Cardiac muscle cell (in vitro differentiated cells and primary cell): ENCODE measurements at places on chromosomes 11 and 22. TPM values are rescaled to one million over a fixed set of nuclear protein-coding genes. Genes with fewer than 3 reads are reported as not detected.

C22orf15 gene
- 0.07 TPM in 1 of 2 replicates, not detected in the other for total RNA-seq

DNA sequence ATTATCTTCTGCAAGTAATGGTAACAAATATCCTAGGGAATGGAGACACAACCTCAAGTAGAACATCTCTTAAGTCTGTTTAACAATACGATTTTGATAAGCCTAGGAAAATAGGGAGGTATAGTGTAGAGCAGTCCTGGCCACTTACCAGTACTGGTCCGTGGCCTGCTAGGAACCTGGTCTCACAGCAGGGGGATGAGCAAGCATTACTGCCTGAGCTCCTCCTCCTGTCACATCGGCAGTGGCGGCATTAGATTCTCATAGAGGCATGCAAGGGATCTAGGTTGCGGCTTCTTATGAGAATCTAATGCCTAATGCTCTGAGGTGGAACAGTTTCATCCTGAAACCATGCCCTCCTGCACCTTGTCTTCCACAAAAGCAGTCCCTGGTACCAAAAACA lies 4.4 kb downstream of the OR51V1 start:
- no peak for DNase-seq

DNA sequence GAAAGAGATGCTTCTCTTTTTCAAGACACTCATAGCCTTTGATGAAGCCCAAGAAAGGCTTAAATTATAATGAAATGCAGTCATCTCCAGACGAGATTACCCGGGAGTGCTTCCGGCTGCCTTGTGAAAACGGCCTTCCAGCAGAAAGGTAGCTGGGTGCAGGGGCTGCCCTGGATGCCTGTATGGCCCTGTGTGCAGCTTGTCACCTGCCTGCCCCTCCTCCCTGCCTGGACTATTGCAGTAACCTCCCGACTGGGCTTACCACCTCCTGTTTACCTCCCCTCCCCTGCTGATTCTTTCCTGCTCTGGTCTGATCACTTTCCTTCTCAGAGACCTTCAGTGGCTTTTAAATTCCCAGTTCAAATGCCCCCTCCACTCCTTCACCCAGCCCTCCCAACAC lies 126.4 kb upstream of the SYT13 start:
- DNase-seq, result no peak

DCDC1 gene
- total RNA-seq, result 1.0 and 1.1 TPM in 2 replicates

GRCh38 chr11:61131186-61131585 lies 28.9 kb downstream of the CD5 start:
- DNase-seq, result no peak

SLC22A12 gene
- total RNA-seq, result not detected in 2 replicates

GRCh38 chr11:68113986-68114385 lies 7.2 kb downstream of the CHKA start:
- peak; percentile 39 for DNase-seq

GRCh38 chr11:107683807-107684206 lies 28.0 kb downstream of the SLN start:
- no peak for DNase-seq

DNA sequence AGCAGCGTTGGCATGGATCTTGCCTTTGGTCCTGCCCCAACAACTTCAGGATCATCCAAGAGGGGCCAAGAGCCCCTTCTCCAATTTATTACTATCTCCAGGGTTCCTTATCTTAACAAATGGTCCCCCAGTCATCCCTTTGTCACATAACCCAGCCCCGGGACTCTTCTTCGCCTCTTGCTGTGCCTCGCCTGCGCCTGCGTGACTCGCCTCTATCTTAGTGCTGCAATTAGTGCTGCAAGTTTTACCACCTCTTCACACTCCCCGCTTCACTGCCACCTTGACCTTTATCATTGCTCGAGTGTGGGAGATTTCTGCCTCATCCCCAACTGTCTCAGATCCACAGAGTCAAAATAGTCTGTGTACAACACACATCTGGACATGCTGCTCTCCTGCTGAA lies 4.0 kb upstream of the IGSF22 start:
- no peak for DNase-seq

GRCh38 chr11:59691156-59691555 lies 22.3 kb upstream of the PATL1 start:
- DNase-seq, result no peak

DNA sequence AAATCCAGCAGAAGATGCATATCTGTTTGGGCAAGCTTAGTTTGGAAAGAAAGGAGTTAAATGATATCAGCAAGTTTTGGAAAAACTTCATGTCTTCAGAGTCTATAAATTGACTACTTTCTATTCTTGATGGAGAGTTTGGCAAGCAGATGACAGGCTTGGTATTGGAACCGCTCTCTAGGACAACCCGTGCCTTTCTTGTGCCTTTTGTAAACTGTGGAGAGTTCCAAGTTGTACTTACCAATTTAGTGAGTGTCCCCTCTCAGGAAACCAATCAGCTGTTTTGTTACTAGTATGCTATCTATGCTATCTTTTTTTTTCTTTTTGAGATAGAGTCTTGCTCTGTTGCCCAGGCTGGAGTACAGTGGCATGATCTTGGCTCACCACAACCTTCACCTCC lies 43.7 kb upstream of the CTTN start:
- DNase-seq, result no peak

DNA sequence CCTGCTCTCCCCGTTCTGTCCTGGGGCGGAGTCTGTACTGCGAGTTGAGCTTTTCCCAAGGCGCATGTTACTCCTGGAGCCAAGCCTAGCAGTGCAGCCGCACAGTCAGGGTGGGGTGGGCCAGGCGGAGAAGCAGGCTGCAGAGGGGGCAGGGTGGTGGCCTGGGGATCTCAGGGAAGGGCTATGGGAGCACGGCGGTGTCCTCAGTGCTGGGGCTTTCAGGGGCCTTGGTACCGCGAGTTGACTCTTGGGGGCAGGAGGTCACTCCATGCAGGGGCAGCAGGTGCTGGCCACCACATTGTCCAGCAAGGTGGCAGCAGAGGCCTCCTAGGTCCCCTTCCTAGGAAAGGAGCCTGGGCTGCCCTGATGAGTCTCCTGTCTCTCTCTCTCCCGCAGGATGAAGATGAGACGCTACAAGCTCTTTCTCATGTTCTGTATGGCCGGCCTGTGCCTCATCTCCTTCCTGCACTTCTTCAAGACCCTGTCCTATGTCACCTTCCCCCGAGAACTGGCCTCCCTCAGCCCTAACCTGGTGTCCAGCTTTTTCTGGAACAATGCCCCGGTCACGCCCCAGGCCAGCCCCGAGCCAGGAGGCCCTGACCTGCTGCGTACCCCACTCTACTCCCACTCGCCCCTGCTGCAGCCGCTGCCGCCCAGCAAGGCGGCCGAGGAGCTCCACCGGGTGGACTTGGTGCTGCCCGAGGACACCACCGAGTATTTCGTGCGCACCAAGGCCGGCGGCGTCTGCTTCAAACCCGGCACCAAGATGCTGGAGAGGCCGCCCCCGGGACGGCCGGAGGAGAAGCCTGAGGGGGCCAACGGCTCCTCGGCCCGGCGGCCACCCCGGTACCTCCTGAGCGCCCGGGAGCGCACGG lies 14.9 kb upstream of the MIEF1 start:
- DNase-seq, result no peak

- DNase-seq, result peak; percentile 35
Measured at GRCh38 chr11:130213143-130213978, 53.8 kb downstream of the ST14 start.

DNA sequence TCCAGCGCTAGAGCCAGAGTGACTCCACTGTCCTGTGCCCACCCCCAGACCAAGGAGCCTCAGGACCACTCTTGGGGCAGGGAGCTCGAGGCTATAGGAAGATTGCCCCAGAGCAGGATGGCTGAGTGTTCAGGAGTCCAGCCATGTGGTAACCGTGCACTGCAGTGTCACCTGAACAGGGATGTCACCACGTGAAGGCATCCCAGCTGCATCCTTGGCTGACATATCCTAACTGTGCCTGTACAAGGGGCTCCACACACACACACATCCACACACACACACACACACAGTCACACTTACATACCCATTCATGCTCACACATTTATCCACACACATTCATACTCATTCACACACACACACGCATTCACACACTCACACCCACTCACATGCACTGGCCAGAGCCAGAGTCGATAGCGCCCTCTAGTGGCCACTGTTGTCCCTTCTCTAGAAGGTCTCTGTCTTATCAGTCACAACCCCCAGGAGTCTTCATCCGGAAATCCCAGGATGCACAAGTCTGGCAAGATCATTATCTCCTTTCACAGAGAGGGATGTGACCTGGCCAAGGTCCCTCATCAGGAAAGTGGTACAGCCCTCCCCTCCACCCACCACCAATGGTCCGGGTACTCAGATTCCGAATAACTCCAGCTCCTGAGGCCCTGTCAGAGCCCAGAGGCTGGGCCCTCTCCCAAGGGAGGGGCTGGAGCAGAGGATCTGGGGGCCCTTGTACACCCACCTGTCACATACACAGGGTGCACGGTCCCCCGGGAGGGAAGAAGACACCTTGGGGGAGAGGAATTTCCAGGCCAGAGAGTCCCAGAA lies 55.1 kb downstream of the IGLL5 start:
- DNase-seq, result no peak

DNA sequence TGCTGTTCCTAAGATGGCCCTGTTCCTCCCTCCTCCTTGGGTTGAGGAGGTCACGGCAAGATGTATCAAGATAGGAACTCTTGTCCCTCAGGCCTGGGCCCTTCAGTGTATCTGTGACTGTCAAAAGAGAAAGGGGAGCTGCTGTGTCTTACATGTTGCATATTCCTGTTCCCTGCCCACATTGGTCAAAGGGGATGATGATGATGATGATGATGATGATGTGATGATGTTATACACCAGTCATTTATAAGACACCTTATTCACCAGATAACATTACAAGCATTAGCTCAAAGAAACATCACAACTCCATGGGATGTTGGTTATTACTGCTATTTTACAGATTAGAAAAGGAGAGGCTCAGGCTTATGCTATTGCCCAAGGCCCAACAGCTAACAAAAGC lies 13.7 kb downstream of the FXYD6 start:
- no peak for DNase-seq

INS gene
- total RNA-seq, result not detected in 2 replicates

- DNase-seq, result peak; percentile 29
Measured at GRCh38 chr22:19429950-19430889, 1.3 kb downstream of the HIRA start.

- DNase-seq, result no peak
Measured at GRCh38 chr11:79414041-79414440, 26.8 kb downstream of the TENM4 start.

TRMT112 gene
- total RNA-seq, result 298 and 438 TPM in 2 replicates

DNA sequence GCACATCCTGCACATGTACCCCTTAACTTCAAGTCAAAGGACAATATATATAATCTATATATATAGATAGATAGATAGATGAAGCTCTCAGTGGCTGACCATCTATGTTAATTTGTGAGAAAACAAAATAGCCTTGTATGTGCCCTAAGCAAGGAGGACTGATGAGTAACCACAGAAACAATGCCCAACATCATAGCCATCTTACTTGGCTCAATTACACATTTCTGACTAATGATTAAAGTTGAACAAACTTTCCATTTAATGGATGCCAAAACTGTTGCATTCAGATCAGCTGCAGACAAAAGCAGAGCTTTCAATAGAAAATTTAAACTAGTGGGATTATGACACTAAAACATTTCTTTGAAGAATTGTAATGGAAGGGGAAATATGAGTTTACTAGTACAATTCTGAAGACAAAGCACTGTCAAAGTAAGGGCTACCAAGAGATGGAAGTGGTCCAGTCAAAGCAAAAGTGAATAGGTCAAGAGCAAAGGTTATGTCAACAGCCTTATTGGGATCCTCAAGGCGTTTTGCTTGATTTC lies 1188.2 kb upstream of the RAG2 start:
- DNase-seq, result no peak
